Activated CD4-positive, alpha-beta memory T cell treated with anti-CD3 and anti-CD28 coated beads, Interleukin-2, amount 10 ng/mL, durations not matched to agents 7 days and 5 days (primary cell): ENCODE measurements at places on chromosomes 11 and 22. TPM values are rescaled to one million over a fixed set of nuclear protein-coding genes. Genes with fewer than 3 reads are reported as not detected.

Gene FBLN1
- total RNA-seq: not detected

Gene MAPK8IP2
- 0.15 TPM for total RNA-seq

Gene PLEKHA7
- total RNA-seq: 2.3 TPM

Gene VSIG10L2
- not detected for total RNA-seq

Gene TRIM29
- total RNA-seq: not detected
